Stimulated activated CD4-positive, alpha-beta T cell treated with anti-CD3 and anti-CD28 coated beads, TNF-alpha, amount 100 ng/mL, for 1 hour (primary cell): ENCODE measurements at places on chromosomes 13 and 19.

DNA sequence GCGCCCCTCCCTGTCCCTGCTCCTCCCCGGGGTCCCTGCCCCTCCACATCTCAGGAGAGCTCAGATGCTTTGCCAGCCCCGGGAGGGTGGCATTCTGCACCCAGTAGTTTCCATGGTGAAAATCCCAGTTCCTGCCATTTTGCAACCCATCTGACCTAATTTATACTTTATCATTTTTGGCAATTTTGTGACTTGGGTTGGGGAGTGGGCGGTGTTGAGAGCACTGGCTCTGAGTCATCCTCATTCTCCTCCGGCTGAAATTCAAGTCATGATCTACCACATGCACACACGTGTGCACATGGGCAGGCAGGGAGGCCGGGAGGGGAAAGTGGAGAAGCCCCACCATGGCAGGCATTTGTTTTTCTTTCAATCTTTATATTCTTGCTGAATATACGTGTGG is 208.6 kb downstream of the URI1 start:
- DNase-seq: no peak

GRCh38 chr19:2227415-2228156 is 8.5 kb downstream of the PLEKHJ1 start:
- DNase-seq: no peak

DNA sequence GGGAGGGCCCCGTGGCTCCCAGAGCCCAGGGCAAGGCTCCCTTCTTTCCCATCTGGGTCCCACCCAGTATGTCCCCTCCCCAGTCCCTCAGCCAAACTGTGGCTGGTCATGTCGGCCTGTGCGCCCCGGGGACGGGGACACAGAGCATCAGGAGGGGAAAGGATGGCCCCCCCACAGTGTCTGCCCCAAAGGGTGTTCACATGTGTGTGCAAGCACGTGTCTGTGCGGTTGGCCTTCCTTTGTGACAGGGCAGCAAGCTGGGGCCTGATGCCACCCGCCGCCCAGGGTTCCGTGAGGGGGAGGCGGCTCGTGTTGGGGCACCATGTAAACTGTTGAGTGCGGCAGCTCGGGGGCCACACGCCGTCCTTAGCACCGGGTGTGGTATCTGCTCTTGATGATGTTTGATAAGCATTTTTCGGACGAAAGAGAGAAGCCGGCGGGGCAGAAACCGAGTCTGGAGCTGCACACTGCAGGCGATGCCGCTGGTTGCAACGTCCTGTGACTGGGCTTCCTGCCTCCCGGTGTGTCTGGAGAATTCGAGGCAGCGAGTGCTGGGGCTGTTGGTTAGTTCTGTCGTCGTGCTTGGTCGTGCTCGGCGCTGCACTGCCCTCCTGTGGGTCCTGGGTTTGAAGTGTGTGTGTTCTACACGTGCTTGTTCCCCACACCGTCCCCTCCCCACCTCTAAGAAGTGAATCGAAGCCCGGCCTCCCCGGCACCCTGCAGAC is 18.4 kb downstream of the GNA11 start:
- DNase-seq: no peak

DNA sequence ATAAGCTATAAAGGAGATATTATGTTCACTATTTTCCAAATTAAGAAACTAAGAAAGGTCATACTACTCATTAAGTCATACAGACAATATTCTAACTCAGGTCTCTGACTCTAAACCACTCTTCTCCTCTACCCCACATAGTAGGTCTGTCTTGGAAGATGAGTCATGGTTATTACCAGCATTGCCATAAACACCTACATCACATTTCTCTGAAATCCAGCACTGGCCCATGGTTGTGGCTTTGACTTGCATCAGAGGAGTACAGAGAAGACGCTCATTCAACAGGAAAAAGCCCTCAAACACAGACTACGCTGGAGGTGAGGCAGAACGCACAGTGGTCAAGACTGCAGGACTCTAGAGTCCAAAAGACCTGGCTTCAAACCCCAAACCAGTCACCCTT is 476.8 kb downstream of the COG6 start:
- DNase-seq: no peak

- DNase-seq: peak; percentile 42
These were observed 622 bp upstream of the FXYD5 start for GRCh38 chr19:35153701-35154524.

- DNase-seq: no peak
These were observed 702.9 kb upstream of the PCDH9 start for GRCh38 chr13:67932991-67933390.

DNA sequence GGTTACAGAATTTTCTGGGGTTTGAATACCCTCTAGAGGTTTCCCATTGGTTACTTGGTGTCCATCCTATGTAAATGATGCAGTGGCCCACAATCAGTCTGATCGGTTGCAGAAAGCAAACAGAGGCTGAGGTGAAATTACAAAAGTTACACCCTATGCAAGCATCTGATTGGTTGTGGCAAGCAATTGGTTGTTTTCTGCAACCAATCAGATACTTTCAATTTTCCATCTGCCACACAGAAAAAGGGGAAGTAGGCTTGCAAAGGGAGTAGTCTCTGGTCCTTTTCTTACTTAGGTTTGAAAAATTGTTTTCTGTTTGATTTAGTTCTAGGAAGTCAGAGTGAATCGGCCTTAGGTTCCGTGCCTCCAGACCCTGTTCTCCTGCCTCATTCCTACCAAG is 93.1 kb downstream of the WTIP start:
- DNase-seq: no peak

DNA sequence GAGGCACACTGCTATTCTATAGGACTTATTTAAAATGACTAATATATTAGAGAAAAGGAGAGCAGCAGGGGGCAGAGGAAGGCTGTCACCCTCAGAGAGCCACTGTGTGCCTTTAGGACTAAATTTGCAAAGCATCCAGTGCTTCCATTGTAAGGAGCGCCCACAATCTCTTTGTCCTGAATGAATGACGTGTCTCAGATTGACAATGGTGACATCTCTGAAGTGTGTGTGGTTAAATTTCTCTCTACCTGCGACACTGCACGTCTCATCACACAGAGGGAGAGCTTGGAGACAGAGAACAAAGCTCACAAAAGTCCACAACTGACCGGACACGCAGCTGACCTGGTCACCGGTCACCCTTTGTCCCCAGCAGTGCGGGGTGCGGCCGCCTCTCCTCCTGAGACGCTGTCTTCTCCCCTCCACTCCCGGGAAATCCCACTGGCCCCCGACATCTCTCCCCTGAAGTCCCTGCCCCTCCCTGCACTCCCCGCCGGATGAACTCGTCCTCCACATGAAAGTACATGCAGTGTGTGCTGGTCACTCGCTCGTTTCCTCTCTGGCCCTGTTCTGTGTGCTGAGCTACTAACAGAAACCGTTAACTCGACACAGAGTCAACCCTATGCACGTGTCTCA is 107.2 kb downstream of the RAB20 start:
- DNase-seq: no peak

DNA sequence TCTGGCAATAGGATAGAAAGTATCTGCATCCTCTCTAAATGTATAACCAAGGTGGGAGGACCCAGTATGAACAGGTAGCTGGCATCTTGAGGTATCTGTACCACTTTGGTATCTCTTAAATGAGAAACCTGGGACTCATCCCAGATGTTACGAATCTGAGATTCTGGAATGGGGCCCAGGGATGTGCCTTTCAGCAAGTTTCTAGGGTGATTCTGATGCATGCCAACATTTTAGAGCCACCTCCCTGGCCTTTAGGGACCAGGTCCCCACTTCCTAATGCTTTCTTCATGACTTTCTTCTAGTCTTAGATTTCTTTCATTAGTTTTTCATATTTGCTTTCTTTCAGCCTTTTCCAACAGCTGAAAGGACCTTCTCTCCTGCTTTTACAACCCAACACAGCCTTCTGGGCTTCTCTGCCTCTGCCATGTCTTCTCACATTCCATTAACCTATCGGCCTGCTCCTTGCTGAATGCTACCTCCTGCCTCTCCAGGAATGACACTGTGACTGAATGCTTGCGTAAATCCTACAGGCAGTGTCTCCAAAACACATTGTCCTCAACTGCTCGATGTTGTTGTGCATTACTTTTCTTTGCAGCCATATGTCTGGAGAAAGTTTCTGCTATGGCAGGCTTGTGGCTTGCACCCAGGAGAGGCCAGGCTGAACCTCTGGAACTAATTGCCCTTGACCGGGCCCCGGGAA is 284.0 kb downstream of the DNAJC15 start:
- no peak for DNase-seq

GRCh38 chr13:31638577-31638976 is 100.7 kb upstream of the RXFP2 start:
- no peak for DNase-seq

DNA sequence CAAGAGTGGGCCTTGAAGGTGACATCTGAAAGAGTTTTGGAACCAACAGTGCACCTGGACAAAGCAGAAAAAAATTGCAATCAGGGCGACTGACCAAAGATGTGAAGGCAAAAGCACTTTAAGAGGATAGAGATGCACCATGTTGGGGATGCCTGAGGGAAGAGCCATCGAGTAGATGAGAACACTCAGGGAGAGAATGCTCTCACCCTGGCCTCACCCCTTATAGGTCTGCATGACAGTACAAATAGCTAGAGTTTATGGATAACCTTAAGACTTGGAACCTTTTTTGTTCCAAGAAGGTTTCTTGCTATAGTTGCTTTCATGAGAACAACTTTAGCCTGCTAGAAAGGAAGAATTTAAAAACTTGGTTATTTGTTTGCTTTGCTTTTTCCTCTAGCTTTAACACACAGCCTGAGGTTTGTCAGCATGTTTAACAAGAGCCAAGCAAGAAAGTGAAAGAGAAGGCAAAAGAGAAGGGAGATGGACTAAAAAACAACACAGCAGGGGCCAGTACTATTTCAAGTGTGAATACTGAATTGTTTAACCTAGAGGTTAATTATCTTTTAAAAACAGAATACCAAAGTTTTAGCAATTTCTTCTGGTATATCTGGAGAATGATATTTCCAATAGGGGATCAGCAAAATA is 418.9 kb downstream of the DIAPH3 start:
- DNase-seq: no peak

DNA sequence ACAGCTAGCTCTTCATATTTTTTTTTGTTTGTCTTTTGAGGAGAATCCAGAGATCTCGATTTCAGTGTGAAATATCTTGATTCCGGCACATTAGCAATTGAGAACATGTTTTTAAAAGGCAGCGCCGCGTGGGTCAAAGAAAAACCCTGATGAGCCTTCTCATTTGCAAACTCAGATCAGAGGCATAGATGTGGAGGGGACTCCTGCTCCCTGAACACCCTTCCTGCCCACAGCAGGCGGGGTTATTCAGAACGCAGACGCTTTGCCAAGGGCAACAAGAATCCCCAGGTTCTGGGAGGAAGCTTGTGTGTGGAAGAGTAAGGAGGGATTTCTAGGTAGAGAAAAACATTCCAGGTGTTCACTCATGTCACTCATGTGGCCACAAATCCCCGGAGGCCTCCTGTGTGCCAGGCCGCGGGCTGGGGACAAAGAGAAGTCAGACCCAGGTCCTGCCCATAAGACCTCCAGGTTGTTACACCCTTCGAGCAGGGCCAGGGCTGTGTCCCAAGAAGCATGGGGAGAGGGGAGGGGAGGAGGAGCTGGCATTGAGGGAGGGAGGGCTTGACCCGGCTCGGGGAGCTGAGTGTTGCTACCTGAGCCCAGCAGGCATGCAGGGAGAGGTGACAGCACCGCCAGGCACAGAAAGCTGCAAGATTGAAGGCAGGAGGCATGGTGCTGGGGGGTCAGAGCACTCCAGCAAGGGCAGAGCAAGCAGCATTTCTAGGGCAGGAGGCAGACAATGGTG is 15.9 kb upstream of the IGLON5 start:
- no peak for DNase-seq

DNA sequence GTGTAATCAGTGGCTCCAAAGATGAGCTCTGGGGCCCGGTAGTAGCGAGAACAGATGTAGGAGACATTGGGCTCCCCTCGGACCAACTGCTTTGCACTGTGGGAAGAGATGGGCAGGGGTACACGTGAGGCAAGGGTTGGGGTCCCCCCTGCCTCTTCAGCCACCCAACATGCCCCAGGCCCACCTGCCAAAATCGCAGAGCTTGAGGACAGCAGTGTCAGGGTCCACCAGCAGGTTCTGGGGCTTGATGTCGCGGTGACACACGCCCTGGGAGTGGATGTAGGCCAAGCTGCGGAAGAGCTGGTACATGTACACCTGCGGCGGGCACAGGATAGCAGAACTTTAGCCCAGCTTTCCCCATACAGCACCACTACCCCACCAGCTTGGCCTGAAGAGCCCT is 8.0 kb downstream of the GSK3A start:
- DNase-seq: no peak
